ENCODE measurements at places on chromosomes 16 and 17. TPM values are rescaled to one million over a fixed set of nuclear protein-coding genes. Genes with fewer than 3 reads are reported as not detected.

Gene TBC1D3D
- total RNA-seq = 0.53 TPM

DNA sequence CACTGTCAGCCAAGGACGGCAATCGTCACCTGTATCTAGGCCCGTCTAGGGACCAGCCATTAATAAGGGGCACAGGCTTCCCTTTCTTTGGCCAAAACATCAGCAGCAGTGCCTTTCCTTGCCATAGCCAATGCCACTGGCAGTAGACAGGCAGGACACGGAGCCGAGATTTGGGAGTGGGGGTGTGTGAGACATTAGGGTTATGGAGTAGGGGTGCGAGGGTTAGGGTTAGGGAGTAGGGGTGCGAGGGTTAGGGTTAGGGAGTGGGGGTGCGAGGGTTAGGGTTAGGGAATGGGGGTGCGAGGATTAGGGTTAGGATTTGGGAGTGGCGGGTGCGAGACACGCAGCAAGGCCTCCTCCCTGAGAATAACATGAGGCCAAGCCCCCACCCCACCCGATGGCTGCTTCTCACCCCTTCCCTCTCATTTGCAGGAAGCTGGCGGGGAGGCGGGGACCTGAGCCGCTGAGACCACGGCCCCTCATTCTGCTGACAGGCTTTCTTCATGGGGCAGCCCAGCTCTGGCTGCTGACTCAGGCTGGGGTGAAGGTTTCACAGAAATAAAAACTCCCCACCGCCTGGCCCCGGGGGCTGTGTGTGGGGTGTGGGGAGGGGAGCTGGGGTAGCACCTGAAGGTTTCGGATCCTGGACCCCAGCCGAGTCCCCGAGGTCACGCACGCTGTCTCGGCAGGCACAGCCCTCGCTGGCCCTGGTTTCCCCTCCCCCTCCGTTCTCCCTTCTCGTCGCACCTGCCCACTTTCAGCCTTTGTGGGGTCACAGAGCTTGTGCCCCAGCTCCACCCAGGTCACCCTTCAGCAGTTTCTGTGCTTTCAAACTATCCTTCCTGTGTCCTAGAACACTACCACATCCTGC, 93.8 kb downstream of the PGS1 start:
- H3K36me3 ChIP-seq = no peaks in the 10 kb centered on the region
- H3K27ac ChIP-seq = no peak overlapping the region
- H3K27me3 ChIP-seq = peaks cover 7% of the 10 kb centered on the region
- no peak overlapping the region for H3K4me3 ChIP-seq

Gene EFNB3
- total RNA-seq = not detected

GRCh38 chr16:75262104-75262799, 10.8 kb upstream of the BCAR1 start:
- no peaks in the 10 kb centered on the region for H3K36me3 ChIP-seq
- H3K27ac ChIP-seq = no peak overlapping the region
- peaks cover 34% of the 10 kb centered on the region for H3K27me3 ChIP-seq
- DNase-seq = peak; percentile 6
- H3K4me1 ChIP-seq = peaks cover 6% of the 10 kb centered on the region

Gene HAP1
- total RNA-seq = not detected

Gene CDR2L
- 1.1 TPM for total RNA-seq

All from activated CD4-positive, alpha-beta memory T cell treated with anti-CD3 and anti-CD28 coated beads for 36 hours (primary cell).